ENCODE measurements at places on chromosomes 1 and 21. TPM values are rescaled to one million over a fixed set of nuclear protein-coding genes. Genes with fewer than 3 reads are reported as not detected.

Gene RXRG
- not detected for total RNA-seq

Gene SLC45A1
- total RNA-seq, result not detected

Gene SDC3
- 0.73 TPM for total RNA-seq

Gene RNU1-4
- total RNA-seq, result under 0.01 TPM

Measured in mononuclear cell (primary cell).